AG09309 (cell line): ENCODE measurements at places on chromosomes 1 and 21.

- DNase-seq, result no peak
Observed at GRCh38 chr1:147111381-147112130, 60.7 kb downstream of the PRKAB2 start.

GRCh38 chr1:118881751-118882150 lies 106.4 kb downstream of the TBX15 start:
- no peak for DNase-seq

DNA sequence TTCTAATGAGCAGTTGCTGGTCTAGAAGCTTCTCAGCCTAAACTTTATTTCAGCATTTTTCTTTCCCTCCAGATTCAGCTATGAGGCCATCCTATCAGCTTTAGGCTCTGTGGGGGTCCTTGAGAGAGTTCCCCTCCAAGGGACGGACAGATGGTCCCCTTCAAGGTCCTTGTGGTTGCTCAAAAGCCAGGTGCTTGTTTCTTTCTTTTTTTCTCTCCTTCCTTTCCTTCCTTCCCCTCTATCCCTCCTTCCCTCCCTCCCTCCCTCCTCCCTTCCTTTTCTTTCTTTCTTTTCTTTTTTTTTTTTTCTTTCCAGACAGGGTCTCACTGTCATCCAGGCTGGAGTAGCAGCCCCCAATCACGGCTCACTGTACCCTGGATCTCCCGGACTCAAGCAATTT lies 1.2 kb upstream of the IL6R start:
- no peak for DNase-seq

GRCh38 chr1:108668777-108669176 lies 7.9 kb upstream of the HENMT1 start:
- no peak for DNase-seq

DNA sequence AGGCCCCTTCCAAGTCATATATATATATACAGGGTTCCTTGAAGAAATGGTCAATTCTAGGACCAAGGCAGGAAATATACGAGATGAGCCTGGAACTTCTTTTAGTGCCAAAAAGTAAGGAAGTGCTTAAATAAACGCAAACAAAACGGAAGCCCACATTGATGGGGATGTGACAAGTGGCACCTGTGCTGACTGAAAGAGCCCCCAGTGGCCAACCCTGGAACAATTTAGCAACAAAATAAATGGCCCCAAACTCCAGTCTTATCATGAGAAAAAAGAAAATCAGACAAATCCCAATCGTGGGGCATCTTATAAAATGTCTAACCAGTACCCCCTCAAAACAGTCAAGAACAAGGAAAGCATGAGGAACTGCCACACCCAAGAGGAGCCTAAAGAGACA lies 17.7 kb downstream of the PLA2G5 start:
- no peak for DNase-seq

- no peak for DNase-seq
Observed at GRCh38 chr1:215888159-215888558, 321.1 kb downstream of the KCTD3 start.

DNA sequence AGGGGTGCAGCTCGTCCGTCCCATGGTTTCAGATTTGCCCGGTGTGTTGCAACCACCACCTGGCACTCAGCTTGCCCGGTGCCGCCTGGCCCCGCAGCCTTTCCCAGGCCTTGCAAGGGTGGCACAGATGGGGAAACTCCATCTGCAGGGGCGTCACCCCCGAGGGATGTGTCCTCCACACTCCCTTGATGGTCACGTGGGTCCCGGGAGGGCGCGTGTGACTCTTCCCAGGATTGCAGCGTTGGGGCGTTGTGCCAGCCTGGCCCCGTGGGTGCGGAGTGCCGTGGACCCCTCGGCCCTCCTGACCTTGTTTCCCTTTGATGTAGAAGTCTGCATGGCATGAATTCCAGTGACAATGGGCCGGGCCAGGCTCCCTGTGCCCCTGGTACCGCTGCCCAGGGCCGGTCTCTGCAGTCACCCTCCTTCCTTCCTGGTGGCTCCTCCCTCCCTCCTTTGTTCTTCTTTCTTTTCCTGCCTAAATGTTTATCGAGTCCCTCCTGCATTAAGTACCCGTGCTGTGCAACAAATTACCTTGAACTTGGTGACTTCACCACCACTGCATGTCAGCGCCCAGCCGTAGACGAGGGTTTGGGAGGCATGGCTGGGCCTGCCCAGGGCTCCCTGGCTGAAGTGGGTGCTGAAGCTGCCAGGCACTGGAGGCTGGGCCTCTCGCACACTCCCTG lies 22.9 kb downstream of the RRP1 start:
- no peak for DNase-seq

DNA sequence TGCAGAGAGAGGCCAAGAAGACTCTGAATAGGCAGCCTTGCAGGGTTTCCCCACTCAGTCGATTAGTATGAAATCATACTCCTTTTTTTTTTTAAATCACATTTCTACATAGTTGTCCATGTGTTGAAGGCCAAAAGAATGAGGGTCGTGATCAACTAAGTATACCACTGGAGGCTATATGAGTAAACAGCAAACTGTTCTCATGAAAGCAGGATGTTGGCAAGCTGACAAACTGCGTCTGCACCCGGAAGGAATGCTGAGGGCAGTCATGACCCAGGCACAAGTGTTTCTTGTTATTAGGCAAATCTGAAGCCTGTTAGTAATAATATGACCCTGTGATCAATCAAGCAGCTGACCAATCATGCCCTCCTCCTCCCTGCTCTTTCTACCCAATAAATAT lies 213.2 kb downstream of the USH2A start:
- no peak for DNase-seq

GRCh38 chr1:163535807-163536206 lies 214.1 kb downstream of the NUF2 start:
- DNase-seq, result peak; percentile 8

- no peak for DNase-seq
Observed at GRCh38 chr1:12544357-12544756, 73.7 kb downstream of the DHRS3 start.

DNA sequence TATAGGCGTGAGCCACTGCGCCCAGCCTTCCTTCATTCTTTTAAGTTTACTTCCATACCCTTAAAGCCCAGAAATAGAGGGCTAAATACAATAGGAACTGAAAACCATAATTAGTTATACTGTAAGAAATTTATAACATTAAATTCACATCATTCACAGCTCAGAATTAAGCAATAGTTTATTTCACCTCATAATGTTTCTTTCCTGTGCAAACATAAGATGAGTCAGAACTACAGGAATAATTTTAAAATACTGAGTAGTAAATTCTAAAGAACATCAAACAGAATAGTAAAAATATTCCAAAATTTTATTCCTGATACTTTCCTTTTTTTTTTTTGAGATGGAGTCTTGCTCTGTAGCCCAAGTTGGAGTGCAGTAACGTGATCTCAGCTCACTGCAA lies 24.1 kb downstream of the POGZ start:
- no peak for DNase-seq

GRCh38 chr1:115168026-115168425 lies 78.7 kb upstream of the TSPAN2 start:
- no peak for DNase-seq

DNA sequence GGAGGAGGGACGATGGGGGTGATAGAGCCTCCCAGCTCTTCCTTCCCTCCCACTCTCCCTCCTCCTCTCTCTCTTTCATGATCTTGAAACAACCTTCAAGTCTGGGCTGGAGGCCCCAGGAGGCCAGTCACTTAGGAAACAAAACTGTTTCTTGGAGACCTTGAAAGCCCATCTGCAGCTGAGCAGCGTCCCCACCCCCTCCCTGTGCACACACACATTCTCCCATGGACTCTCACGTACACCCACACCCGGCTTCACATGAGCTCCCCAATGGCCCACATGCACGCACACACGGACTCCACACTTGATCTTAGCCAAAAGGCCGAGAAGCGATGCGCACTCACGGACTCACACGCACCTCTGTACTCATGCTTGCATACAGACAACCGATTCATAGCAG lies 3.2 kb upstream of the ATP1A2 start:
- DNase-seq, result no peak

GRCh38 chr1:225710804-225711203 lies 57.9 kb upstream of the ENAH start:
- DNase-seq, result no peak

- DNase-seq, result no peak
Observed at GRCh38 chr1:151545542-151545941, 5.4 kb downstream of the TUFT1 start.

DNA sequence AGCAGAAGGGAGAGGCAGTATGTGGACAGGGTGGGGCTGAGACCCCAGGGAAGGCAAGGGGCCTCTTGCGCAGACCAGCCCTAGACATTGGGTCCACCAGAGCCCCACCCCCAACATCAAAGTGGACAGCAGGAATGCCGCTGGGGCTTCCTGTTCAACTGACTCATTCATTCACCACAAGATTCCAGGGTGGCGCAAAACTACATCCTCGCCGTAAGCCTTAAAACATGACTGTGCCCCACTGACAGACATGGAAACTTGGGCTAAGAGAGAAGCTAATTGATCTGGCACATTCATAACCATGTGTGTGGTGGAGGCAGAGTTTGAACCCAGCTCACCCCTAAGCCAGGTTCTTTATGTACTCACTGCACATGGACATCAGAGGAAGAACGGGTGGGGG lies 14.0 kb downstream of the COL16A1 start:
- DNase-seq, result peak; percentile 87

DNA sequence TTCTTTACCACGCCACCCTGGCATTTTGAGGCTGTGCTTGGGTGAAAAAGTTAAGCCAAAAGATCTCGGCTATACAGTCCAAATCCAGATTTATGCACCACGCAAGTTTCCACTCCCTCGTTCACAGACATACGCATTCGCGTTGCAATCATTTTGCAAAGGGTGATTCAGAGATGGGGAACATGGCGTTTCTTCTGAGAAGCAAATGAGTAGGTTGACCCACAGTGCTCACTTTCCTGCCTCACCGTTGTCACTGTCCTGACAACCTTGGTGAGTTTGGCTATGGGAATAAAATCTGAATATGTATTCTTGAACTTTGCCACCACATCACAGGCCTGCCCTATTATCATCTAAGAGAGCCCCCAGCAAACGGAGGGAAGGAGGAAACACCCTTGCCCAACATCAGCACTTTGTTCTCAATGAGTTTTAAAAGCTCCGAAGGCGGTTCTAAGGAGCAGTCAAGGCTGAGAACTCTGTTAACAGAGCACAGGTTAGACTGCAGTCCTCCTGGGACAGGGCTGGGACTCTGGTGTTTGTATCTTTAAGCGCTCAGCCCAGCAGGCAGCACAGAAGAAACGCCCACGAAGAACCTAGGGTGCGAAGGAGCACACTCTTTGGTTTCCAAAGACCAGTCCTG lies 86.4 kb downstream of the RUNX1 start:
- DNase-seq, result no peak

DNA sequence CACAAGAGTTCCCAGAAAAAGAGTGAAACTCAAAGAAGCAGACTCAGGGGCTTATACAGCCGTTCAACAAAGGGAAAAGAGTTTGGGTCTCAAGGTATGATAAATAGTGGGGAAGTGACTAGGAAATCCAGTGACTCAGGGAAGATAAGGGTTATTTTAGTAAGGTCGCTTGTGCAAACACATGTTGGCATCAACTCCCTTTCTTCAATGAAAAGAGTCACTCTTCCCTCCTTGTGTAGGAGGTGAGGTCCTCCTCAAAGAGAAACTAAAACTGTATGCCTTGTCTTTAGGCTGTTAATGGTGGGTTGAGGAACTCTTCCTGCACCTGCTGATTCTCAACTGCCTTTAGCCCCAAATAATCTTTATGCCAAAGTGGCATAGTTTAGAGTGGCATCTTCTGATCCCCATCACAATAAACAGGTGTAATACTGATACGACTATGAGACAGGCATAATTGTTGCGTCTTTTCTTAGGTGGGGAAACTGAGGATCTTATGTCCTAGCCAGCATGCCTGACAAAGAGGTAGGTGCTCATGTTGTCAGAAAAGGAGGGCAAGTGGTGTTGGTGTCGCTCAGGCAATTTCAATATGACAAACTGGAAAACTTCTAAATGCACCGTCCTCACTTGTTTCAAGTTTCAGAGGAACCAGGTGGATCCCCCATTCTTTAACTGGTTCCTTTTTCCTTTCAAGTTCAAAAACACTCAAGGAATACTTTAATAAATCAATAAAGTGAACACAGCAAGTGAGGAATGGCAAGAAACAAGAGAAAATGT lies 294.1 kb upstream of the RUNX1 start:
- no peak for DNase-seq

DNA sequence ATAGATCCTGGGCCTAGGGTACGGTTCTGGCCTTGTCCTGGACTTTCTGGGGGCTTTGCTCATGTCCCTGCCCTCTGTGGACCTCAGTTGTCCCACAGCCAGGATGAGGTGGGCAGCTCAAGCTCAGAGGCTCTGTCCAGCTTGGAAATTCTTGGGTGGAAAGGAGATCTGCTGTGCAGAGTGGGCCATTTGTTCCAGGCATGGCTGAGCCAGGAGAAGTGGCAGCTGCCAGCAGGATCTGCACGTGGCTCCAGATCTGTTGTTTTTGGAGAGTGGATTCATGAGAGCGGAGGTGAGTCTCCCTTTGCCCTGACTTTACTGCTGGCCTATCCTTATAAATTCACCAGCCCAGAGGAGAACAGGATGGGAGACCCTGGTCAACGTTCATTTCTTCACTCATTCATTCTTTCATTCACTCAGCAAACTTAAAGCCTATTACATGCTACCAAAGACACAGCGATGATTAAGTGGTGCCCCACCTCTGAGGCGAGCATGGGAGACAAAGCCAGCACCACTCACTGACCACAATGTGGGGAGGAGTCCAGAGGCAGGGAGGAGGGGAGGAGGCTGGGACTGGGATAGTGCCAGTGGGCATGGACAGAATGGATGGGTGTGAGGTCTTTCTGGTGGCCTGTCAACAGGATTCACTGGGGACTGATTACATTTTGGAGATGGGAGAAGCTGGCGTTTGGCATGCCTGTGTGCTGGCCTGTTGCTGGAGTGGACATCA lies 205.1 kb downstream of the TRABD2B start:
- no peak for DNase-seq

- no peak for DNase-seq
Observed at GRCh38 chr1:36204347-36204909, 19.8 kb upstream of the THRAP3 start.

- DNase-seq, result peak; percentile 50
Observed at GRCh38 chr1:147640553-147641165, 29.7 kb downstream of the ACP6 start.

DNA sequence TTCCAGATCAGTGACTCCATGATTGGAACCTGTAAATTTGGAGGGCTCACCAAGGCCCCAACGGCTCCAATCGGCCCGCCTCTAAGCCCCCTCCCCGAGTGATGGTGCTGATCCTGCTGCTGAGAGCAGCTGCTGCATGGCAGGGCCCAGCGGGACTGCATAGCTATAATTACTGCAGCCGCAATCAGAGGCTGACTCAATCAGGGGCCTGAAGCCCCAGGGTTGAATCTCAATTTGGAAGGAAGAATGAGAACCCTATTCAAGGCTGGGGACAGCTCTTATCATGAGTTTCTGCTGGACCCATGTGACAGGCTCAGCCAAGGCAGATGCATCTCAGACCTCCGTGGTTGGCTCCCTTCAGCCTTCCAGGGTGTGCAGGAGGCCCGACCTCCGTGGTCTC lies 42.8 kb upstream of the MAGOH start:
- no peak for DNase-seq

GRCh38 chr1:195773931-195774330 lies 834.3 kb downstream of the KCNT2 start:
- no peak for DNase-seq

- no peak for DNase-seq
Observed at GRCh38 chr1:113976609-113977278, 2.5 kb upstream of the OLFML3 start.

GRCh38 chr1:38026592-38027200 lies 14.2 kb downstream of the UTP11 start:
- DNase-seq, result no peak
